ENCODE measurements at places on chromosomes 4 and X.

GRCh38 chr4:29423836-29424721 lies 1296.1 kb upstream of the PCDH7 start:
- DNase-seq: no peak

DNA sequence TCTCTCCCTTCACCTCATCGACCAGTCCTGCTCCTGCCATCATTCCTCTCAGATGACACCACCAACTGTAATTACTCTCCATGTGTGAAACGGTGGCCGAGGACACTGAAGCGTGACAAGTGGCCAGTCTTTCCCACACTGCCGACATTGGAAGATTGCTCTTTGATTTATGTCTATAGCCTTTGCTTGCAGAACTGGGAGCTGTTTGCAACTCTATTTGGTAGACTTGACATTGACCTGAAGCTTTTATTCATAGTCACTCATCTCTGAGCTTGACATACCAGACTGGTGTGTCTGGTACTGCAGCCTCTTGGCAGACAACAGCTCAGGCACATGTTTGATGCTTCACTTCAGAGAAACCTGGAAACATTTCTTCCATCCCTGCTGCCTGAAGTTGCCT lies 121.8 kb upstream of the GALNT7 start:
- DNase-seq: peak; percentile 57

GRCh38 chrX:48573690-48574269 lies 504 bp upstream of the RBM3 start:
- peak; percentile 58 for DNase-seq

DNA sequence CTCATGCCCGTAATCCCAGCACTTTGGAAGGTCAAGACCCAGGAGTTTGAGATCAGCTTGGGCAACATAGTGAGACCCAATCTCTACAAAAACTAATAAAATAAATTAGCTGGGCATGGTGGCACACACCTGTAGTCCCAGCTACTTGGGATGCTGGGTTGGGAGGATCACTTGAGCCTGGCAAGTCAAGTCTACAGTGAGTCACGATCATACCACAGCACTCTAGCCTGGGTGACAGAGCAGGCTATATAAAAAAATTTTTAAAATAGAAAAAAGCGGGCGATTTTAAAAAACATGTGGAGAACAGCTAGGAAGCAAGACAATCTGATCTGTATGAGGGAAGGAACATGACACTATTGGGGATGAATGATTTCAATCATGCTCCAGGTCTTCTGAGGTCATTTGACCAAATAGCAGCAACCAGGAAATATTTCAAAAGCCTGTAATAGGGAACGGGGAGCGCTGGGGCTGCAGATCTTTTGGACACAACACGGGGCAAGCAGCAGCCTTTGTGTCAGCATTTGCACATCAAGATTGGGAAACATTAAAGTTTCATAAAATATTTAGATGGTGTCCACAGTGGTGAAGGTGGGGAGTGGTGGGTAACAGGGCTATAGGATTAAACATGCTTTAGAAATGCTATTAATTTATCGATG lies 48.3 kb upstream of the GUCY1A1 start:
- DNase-seq: no peak

DNA sequence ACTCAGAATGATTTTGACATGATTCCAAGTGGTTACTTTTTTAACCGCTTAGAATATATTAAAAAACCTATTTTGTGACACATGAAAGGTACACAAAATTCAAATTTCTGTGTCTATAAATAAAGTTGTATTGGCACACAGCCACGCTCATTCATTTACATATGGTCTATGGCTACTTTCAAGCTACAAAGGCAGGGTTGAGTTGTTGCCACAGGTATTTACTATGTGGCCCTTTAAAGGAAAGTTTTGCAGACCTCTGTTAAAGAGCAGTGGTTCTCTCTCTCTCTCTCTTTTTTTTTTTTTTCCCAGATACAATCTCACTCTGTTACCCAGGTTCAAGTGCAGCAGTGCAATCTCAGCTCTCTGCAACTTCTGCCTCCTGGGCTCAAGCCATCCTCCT lies 23.0 kb downstream of the GPM6B start:
- no peak for DNase-seq

DNA sequence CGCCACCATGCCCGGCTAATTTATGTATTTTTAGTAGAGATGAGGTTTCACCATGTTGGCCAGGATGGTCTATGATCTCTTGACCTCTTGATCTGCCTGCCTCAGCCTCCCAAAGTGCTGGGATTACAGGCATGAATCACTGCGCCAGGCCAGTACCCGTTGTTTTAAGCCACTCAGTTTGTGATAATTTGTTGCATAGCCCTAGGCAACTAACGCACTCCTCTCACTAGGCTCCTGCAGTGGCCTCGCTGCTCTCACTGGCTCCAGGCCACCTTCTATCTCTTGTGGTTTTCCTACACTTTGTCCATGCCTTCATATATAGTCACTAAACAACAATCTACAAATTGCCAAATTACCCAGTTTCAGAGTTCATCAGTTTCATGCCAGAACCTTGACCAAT lies 58.1 kb downstream of the DCHS2 start:
- no peak for DNase-seq

- no peak for DNase-seq
These were observed 274.7 kb downstream of the CFAP299 start for GRCh38 chr4:80610199-80610598.

All from NCI-H1105 treated with DMSO at 0.1 percent for 48 hours (cell line).